ENCODE measurements at places on chromosomes 12 and 14.

DNA sequence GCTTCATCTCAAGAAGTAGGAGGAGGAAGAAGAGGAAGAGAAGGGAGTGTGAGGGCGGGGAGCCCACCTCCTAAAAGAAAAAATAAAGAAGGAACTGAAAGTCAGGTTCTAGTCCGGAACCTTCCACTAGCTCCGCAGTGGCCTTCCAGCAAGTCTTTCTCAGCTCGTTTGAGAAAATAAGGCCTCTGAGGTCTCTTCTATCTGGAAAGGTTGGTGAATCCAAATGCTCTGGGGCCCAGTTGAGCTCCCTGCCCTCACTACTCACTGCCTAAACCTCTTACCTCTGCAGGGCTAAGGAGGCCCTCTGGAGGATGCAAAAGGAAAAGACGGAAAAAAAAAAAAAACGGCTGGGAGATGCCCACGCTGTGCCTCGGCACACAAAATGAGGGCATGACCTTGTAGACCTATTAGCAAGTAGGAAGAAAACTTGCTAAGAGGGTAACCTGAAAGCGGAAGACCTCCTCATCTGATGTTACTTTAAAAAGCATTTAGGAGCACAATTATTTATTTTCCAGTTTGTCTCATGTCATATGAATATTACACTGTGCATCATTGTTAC, 35.9 kb downstream of the FBLN5 start:
- peak overlapping the region; percentile 16 for H3K27ac ChIP-seq
- no peaks in the 10 kb centered on the region for H3K27me3 ChIP-seq
- DNase-seq = no peak
- peaks cover 2% of the 10 kb centered on the region for H3K4me1 ChIP-seq

- H3K4me3 ChIP-seq = no peak overlapping the region
- no peaks in the 10 kb centered on the region for H3K4me1 ChIP-seq
- no peaks in the 10 kb centered on the region for H3K27me3 ChIP-seq
These were observed 95.9 kb downstream of the OTOGL start for GRCh38 chr12:80195074-80195726.

- no peak overlapping the region for H3K4me3 ChIP-seq
- H3K27ac ChIP-seq = no peak overlapping the region
- H3K27me3 ChIP-seq = no peaks in the 10 kb centered on the region
These were observed 28.6 kb downstream of the BAZ2A start for GRCh38 chr12:56601503-56601902.

- H3K27me3 ChIP-seq = no peaks in the 10 kb centered on the region
- H3K4me3 ChIP-seq = peak overlapping the region; percentile 93
- H3K4me1 ChIP-seq = peaks cover 3% of the 10 kb centered on the region
- H3K27ac ChIP-seq = peak overlapping the region; percentile 82
- DNase-seq = no peak
These were observed 1.1 kb upstream of the ATP23 start for GRCh38 chr12:57940052-57940914.
